ENCODE measurements at places on chromosomes 4 and X. TPM values are rescaled to one million over a fixed set of nuclear protein-coding genes. Genes with fewer than 3 reads are reported as not detected.

- DNase-seq, result no peak
Measured at GRCh38 chr4:156635051-156635450, 336.5 kb downstream of the PDGFC start.

- no peak for DNase-seq
Measured at GRCh38 chrX:6803607-6804006, 268.7 kb upstream of the VCX3A start.

Gene RENBP
- polyA plus RNA-seq, result 1.4 TPM

GRCh38 chrX:15056044-15056443 lies 182.8 kb downstream of the MOSPD2 start:
- no peak for DNase-seq

DNA sequence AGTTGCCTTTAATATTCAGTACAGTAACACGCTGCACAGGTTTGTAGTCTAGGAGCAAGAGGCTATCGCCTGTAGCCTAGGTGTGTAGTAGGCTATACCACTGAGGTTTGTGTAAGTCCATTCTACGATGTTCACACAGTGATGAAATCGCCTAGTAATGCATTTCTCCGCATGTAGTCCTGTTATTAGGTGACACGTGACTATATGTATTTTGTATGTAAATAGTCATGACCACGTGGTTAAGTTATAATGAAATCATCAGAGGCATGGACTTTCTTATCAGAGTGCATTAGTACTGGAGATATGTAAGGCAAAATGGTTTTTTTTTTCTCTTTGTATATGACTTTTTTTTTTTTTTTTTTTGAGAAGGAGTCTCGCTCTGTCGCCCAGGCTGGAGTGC lies 9.9 kb upstream of the ZCCHC4 start:
- no peak for DNase-seq

DNA sequence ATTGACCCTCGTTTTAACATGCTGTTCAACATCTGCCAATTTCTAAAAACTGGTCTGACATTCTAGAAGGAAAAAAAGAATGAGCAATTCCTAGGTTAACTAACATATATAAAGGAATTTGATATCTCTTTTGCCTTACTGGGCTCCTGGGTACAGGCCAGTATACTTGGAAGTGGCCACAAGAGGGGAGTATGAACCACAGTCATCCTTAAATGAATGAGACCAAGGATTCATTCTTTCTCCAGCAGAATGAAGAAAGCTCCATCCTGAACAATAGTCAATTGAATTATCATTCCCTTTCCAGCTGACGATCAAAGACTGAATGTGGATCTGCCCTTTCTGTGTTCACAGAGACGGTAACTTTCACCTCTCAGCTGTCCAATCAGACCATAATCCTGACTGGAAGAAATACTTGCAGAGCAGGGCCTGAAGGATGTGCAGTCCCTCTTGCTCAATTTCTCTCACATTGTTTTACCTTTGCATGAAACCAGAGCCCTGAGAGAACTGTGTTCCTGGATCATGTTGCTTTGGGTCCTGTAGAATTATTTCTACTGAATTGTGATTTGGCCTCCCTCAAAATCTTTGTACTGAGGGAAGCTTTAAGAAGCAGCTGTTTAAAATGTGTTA lies 14.8 kb upstream of the SPARCL1 start:
- no peak for DNase-seq

GRCh38 chr4:89161841-89162240 lies 50.5 kb downstream of the TIGD2 start:
- no peak for DNase-seq

All from psoas muscle (tissue), 8 donors.